Small intestine (tissue), 16 donors: ENCODE measurements at places on chromosomes 5 and 9.
A peak's percentile ranks its signal among the peaks of the same experiment; 100 is the strongest.

- no peak for DNase-seq
Measured at GRCh38 chr5:57408714-57409113, 73.9 kb downstream of the ACTBL2 start.

- no peak for DNase-seq
Measured at GRCh38 chr5:159409801-159410200, 79.5 kb upstream of the IL12B start.

GRCh38 chr5:176508603-176509002 lies 28.6 kb downstream of the RNF44 start:
- no peak for DNase-seq

- DNase-seq, result no peak
Measured at GRCh38 chr5:73282923-73283322, 109.9 kb downstream of the TMEM174 start.

GRCh38 chr5:168174376-168174775 lies 117.1 kb upstream of the WWC1 start:
- DNase-seq, result no peak

GRCh38 chr5:173010021-173010420 lies 26.4 kb downstream of the ATP6V0E1 start:
- no peak for DNase-seq

- DNase-seq, result no peak
Measured at GRCh38 chr5:42374679-42375273, 48.5 kb upstream of the GHR start.

DNA sequence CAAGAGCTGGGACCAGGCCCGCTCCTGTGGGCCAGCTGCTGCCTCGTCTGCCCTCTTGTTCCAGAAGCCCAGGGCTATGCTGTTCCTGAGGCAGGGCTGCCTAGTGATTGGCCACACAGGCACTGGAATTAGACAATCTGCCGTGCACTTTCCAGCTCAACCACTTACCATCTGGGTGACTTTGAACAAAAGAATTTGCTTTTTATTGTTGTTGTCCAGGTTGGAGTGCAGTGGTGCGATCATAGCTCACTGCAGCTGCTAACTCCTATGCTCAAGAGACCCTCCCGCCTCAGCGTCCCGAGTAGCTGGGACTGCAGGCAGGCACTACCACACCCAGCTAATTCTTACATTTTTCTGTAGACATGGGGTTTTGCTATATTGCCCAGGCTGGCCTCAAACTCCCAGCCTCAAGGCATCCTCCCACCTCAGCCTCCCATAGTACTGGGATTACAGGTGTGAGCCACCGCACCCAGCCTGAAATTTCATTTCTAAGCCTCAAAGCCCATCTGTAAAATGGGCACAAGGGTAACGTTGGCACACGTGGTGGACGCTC lies 1.2 kb upstream of the NEK6 start:
- no peak for DNase-seq

GRCh38 chr9:98569491-98569890 lies 139.2 kb downstream of the GABBR2 start:
- no peak for DNase-seq

GRCh38 chr5:53035868-53036381 lies 46.8 kb downstream of the ITGA2 start:
- DNase-seq, result no peak

DNA sequence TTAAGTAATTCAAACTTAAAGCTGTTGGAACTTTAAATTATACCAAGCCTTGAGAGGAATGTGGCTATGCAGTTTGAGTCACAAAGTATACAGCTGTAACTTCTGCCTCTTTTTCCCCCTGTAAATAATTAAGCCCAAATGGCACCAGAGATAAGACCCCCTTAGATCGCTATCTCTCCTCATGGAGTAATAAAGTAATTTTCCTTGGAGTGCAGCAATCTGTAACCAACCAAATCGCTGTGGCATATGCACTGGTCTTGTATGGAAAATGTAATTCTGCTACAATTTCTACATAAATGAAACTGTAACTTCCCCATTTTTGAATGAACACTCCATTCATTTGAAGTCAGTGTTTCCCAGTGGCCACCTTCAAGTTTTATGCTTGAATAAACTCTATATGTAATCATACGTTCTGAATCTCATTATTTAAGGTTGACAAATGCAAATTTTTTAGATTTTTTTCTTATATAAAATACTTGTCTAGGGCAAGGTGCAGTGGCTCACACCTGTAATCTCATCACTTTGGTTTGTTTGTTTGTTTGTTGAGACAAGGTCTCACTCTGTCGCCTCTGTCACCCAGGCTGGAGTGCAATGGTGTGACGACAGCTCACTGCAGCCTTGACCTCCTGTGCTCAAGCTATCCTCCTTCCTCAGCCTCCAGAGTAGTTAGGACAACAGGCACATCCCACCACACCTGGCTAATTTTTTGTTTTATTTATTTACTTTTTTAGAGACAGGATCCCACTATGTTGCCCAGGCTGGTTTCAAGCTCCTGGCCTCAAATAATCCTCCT lies 12.3 kb downstream of the SUSD1 start:
- no peak for DNase-seq

DNA sequence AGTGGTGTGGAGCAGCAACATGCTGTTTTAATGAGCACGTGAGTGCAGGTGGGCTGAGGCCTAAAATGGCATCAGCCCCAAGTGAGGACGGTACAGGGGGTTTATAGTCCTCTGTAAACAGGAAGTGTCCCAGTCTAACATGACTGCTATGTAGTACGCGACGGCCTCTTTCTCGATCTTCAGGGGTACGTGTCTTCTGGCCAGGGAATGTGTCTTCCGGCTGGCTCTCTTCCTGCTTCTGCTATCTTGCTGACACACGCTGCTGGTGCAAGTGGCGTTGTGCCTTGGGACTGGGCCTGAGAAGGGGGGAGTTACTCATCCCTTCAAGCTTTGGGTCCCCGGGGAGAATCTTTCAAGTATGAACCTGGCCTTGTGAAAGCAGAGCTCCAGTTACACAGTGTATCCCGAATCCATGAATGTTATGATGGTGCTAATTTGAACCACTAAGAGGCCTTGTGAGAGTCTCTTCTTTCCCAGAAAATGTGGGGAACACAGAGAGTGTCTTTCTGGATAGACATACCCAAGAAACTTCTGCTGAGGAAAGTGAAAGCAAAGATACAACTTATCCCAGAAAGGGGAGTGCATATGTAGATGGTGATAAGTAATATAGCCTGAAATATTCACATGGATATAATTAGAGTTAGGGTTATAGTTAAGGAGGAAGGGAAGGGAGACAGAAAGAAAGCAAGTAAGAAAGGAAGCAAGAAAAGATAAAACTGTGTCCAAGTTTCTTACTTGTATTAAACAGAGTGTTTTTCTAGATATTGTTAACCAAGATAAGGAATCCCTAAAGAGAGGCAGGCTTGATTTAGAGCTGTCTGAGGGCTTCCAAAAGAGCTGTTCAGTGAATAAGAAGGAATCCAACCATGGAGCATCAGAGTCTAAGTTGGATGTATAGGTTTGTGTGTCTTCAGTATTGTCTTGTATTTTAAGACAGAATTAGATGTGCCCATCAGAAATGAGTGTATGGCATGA lies 35.5 kb upstream of the ANXA2R start:
- DNase-seq, result no peak

- no peak for DNase-seq
Measured at GRCh38 chr9:3908731-3909130, 382.9 kb upstream of the RFX3 start.

- no peak for DNase-seq
Measured at GRCh38 chr9:113742878-113743277, 133.2 kb upstream of the ZNF618 start.

- DNase-seq, result peak; percentile 43
Measured at GRCh38 chr9:120985819-120986222, 59.2 kb upstream of the TRAF1 start.

GRCh38 chr5:175805256-175806011 lies 65.9 kb upstream of the CPLX2 start:
- DNase-seq, result no peak
